Natural killer cell treated with Interleukin-12 subunit alpha and Interleukin-12 subunit beta and Interleukin-15 and Interleukin-18, amount 100 ng/mL, for 72 hours (primary cell): ENCODE measurements at places on chromosomes 2 and 18. TPM values are rescaled to one million over a fixed set of nuclear protein-coding genes. Genes with fewer than 3 reads are reported as not detected.

DNA sequence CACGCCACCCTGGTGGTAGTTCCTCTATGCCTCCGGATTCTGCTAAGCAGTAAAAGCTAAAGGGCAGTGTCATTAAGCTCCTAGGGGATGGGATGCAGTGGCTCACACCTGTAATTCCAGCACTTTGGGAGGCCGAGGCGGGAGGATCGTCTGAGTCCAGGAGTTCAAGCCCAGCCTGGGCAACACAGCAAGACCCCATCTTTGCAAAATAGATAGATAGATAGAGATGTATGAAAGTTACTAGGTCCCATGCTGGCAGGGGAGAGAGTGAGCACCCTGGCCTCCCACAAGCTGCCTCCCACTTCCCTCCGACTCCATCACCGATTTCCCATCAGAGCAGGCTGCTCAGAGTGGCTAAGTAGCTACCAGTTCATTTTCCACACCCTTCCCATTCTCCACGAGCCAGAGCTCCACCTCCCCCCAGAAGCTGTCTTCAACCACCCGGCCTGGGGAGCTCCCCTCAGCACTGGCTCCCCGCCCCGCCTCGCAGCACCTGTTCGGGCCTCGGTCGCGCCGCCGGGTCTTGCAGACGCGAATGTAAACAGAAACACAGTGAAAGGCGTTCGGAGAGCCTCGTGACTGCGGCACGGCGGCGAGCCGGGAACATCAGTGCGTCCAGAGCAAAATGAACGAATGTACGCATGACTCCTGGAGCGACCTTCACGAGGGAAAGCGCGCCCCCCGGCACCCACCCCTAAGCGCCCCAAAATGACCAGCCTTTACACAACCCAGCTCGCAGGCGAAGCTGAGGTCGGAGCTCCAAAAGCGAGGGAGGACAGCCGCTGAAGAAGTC lies 598 bp upstream of the CEP68 start:
- no peak for DNase-seq

GRCh38 chr18:46755315-46756024 lies 1.4 kb downstream of the ST8SIA5 start:
- DNase-seq, result no peak

GRCh38 chr2:160551259-160551658 lies 57.7 kb upstream of the RBMS1 start:
- DNase-seq, result no peak

- DNase-seq, result no peak
Observed at GRCh38 chr2:159409116-159409800, 122.8 kb upstream of the WDSUB1 start.

GRCh38 chr2:239822146-239822831 lies 202.9 kb downstream of the NDUFA10 start:
- DNase-seq, result peak; percentile 25

- DNase-seq, result no peak
Observed at GRCh38 chr2:216671081-216671411, 24.3 kb downstream of the IGFBP5 start.

DNA sequence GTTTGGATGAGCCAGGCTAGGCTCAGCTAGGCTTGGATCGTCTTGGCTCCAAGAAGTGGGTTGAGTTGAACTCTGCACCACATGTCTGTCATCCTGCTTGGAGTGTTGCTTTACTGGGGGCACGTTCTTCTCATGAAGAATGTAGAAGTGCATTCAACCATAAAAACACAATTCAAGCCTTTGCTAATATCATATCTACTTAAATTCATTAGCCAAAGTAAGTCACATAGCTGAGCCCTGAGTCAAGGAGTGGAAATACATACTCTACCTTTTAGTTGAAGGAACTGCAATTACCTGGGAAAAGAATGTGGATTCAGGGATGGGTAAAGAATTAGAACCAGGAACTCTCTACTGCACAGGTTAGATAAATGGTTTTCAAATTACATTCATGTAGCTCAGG lies 360.4 kb upstream of the KCNH7 start:
- no peak for DNase-seq

- DNase-seq, result no peak
Observed at GRCh38 chr2:170190172-170190571, 12.2 kb downstream of the MYO3B start.

The GNLY gene
- total RNA-seq, result 903 TPM

The RBBP8 gene
- 32.2 TPM for total RNA-seq

The ELP2 gene
- total RNA-seq, result 72.3 TPM

The CMPK2 gene
- total RNA-seq, result 6.4 TPM

The GALNT14 gene
- total RNA-seq, result 1.3 TPM

The EMILIN1 gene
- 14.2 TPM for total RNA-seq

The SLC20A1 gene
- 125 TPM for total RNA-seq
